ENCODE measurements at places on chromosomes 2 and 18.
A peak's percentile ranks its signal among the peaks of the same experiment; 100 is the strongest.

GRCh38 chr18:21056545-21056944 lies 55.1 kb downstream of the ROCK1 start:
- no peak for DNase-seq

DNA sequence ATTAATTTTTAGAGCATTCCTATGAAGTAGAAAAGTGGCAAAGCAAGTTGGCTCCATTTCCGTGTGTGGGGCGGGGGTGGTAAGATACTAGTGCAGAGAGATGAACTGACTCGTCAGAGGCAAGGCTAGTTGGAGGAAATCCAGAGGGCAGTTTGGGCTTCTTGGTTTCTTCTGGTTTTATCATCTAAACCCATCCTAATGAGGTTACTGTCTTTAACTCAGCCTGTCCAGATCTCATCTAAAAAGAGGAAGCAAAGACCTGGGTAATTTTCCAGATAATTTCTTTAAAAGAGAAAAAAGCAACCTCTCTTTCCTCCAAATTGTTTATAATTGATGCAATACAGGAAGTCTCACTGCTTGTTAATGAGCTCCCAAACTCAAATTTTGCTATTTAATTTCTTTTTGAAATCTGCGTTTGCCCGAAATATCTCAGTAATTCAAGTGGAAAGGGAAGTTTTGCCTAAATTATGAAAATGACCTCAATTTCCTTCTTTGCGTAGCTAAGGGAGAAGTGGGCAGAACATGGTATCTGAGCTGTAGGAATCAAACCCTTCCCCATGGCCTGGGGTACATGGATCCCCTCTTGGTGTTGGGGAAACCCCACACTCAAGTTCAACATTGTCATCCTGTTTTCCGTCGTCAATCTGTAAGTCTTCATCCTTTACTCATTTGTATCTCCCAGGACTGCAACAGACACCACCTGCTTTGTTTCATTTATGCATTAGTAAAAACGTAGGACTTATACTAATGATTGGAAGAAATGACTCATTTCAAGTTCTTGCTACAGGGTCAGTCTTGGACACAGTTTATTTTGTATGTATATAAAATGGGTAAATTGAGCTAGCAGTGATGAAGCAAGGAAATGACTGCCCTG lies 89.1 kb upstream of the KLF7 start:
- DNase-seq = no peak

DNA sequence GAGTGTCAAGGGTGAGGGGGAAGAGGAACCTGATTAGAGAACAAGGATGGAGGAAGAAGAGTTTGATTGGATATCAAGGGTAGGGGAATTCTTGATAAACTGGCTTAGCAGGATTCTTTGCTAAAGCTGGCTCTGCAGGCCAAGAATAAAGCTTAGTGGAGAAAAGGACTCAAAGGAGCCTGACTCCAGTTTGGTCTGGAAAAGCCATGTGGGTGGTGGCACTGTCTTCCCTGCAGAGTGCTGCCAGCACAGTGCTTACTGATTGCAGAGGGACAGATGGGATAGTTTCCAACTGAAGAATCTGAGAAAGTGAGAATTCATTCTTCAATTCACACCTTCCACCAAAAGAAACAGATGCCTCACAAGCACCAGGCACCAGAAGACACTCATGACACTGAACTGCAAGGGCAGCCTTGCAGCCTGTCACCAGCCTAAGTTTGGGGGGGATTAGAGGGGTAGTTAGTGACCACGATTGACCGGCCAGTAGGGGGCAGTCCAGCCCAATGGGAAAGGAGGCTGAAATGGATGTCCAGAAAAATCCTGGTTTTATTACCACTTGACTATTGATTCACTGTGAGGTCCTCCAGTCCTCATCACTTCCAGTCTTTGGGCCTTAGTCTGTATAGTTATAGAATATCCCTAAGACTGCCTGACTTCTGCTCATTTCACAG lies 334.5 kb downstream of the SMAD2 start:
- no peak for DNase-seq

DNA sequence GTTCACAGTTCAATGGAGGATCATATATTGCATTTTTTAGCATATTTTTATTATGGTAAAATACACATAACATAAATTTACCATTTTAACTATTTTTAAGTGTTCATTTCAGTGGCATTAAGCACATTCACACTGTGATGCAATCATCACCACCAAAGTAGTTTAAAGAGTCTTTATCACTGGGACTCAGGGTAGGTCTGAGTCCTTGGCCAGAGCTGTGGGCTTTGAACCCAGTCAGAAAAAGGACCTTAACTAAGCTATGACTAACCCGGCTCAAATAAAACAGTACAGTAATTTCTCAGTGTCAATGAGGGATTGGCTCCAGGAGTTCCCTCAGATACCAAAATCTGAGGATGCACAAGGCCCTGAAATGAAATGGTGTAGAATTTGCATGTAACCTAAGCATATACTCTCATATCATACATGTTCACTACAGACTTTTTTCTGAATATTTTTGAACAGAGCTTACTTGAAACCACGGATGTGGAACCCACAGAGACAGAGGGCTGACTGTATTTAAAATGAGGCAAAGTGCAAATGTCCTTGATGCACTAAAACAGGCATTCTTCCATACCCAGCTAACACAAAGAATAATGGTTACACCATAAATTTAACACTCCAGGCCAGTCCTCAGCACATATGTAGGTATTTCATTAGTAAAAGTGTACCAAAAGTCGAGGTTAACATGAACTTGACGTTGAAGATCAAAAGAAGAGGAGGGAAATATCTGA lies 246.2 kb downstream of the LNPK start:
- no peak for DNase-seq

DNA sequence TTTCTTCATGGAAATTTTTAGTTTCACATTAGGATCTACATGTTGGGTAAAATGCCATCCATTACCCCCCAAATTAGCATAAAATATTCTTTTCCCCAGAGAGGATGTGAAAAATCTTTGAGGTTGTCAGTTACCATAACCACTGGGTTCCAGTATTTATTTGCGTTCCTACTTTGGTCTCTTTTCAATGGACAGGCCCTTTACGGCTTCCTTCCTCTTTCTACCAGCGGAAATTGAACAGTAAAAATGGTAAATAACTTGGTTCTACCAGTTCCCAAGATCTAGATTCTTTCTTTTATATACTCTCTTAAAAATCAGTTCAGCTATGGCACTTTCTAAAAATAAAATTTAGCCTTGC lies 169.2 kb upstream of the APCDD1 start:
- DNase-seq = no peak

- no peak for DNase-seq
These were observed 23.4 kb upstream of the TMEM37 start for GRCh38 chr2:119408221-119408619.

- DNase-seq = peak; percentile 17
These were observed at the start of gene DAW1 for GRCh38 chr2:227871375-227871791. TSS of gene DAW1 (plus strand) at chr2:227871631. CDS start at chr2:227871690, 59 bp downstream.

- no peak for DNase-seq
These were observed 10.5 kb upstream of the DSG2 start for GRCh38 chr18:31487246-31488015.

DNA sequence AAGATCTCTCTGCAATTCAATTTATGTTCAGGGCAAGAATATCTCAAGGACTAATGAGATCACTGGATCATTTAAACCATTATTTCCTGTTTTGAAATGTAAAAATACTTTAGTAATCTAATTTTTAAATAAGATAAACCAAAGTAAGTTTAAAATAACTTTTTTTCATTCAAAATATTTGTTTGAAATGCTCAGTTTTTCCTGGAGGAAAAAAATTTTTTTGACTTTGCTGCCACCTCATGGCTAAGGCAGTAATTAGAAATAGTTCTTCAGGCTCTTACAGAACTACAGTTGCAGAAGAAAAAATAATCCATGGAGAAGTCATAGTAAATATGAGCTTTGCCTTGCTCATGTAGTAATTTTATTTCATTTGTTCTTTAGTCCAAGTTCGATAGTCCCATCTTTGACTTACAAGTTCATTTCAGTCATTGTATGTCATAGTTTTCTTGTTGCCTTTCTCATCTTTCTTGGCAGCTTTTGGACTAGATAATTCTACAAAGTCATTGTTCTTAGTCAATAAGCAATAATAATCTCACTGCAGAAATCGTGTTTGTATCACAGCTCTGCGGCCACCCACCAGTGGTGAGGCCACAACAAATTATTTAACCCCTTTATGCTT lies 127.4 kb downstream of the DPP4 start:
- DNase-seq = no peak

DNA sequence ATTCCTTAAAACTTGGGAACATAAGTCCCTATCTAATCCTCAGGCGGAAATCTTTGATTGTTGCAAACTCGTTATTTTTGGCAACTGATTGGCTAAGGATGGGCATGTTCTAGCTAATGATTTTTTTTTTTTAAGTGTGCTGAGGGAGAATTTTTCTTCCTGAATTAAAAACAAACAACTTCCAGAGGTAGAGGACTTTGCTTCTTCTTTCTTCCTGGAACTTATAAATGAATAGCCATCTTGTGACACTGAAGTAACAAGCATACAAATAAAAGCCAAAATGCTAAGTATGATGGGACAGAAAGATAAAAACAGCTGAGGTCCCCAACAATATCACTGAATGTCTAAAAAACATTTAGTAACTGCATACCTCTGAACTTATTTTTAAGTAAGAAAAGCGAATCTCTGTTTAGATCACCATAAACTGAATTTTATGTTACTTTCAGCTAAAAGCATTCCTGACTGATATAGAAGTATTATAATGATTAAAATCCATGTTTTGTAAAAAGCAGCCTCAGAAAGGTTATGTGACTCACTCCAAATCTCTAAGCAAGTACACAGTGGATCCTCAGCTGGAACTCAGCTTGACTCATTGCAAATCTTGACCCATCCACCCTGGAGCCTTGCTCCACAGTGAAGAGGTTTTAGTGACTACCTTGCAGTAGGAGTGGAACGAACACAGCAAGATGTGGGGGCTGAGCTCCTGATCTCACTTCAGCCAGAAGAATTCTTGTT lies 344.4 kb downstream of the CLIP4 start:
- no peak for DNase-seq

GRCh38 chr2:2165135-2165534 lies 165.9 kb downstream of the MYT1L start:
- DNase-seq = no peak

- DNase-seq = no peak
These were observed 181.3 kb downstream of the CTIF start for GRCh38 chr18:48719974-48720654.

DNA sequence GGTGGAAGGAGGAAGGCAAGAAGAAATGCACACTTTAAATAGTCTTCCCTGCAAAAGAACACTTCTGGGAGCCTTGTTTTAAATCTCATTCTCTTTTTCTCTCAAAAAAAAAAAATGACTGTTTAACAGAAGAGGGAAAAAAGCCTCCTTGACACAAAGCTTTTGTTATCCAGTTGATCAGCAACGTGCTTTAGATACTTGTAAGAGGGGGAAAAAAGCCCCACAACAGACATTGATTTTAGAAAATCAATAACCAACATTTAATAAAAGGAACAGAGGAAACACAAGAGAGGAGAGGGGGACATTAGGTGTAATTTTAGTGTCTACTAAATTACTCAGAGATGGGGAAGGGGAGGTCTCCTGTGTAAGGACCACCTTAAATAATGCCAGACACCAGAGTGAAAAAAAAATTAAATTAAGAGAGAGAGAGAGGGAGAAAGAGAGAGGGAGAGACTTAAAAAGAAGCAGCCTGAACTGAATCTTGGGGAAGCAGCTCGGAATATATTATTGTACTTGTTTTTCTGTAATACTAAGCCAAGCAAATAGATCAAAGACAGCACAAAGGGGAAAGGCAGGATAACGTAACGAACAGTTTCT lies 4.7 kb downstream of the ZEB2 start:
- DNase-seq = no peak

- DNase-seq = no peak
These were observed 21.7 kb downstream of the CHST10 start for GRCh38 chr2:100395532-100396350.

GRCh38 chr2:160910681-160911080 lies 249.5 kb upstream of the TANK start:
- DNase-seq = no peak

- DNase-seq = no peak
These were observed 106.5 kb downstream of the SMAD7 start for GRCh38 chr18:48844271-48844670.

- no peak for DNase-seq
These were observed 424.0 kb upstream of the CRIM1 start for GRCh38 chr2:35931626-35932025.

DNA sequence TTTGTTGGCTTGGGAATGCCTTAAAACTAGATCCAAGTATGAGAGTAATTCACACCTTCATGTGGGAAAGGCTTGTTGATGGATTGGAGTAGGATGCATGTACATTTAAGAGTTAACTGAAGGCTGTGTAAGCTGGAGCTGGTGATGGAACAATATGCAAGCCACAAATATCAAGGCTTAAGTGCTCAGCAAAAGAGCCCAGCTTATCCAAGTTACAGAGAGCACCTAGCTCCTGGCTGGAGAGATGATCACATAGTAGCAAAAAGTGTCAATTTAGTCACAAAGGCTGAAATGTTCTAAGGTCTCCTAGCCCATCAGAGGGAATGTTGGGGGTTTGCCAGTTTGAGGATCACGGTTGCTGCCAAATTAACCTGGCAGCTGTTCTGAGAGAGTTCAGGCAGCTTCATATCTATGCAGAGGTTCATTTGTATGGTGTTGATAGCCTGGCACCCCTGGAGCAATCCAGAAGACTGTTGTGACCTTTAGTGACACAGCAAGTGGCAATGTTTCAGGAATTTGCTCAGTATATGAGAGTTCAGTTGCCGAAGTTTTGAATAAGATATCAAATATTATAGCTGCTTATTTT lies 228.2 kb downstream of the DOK6 start:
- DNase-seq = no peak

DNA sequence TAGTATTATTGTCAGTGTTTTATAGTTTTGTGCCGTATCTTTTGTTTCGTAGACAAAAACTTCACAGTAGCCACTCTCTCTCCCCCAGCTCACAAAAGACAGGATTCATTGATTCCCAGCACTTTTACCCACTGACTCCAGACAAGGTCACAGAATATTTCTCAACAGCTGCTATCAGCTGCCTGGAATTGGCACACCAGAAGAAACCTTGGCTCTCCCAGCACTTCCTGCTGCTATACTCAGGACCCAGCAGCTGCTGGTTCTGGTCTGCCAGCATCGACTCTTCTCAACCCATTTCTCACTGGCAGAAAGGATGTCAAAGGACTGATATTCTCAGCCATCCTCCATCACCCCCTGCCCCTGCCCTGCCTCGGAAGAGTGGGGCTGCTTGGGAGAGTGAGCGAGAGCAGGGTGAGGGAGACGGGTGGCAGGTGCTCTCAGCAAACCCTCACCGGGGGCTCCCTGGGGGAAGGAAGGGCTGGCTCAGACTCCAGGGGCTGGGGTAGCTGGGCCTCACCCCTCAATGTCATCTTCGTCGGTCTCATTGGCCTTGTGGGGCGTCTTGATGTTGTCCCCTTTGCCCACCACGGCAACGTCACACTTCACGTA lies 6.1 kb upstream of the OTOF start:
- no peak for DNase-seq

- DNase-seq = no peak
These were observed 69.6 kb downstream of the PID1 start for GRCh38 chr2:229201521-229201920.

DNA sequence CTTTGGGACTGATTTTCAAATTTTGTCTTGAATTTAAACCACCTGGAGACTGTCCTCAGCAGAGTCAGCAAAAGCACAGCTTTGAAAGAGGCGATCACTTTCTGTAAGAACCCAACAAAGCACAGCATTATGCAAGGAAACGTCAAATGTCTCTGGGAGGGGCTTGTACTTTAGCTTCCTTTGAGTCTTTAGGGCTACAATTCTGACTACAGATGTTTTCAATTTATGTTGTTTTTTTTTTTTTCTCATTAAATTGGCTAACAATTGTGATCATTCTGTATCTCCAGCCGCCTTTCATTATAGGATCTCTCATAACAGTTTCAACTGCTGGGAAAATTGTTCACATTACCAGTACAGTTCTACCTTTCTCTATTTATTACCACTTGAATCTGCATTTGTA lies 48.3 kb downstream of the COL3A1 start:
- DNase-seq = no peak

All from T-cell (primary cell).